Mesenteric fat pad (tissue), 1 donor: ENCODE measurements at places on chromosomes 2 and 18. TPM values are rescaled to one million over a fixed set of nuclear protein-coding genes. Genes with fewer than 3 reads are reported as not detected.

DNA sequence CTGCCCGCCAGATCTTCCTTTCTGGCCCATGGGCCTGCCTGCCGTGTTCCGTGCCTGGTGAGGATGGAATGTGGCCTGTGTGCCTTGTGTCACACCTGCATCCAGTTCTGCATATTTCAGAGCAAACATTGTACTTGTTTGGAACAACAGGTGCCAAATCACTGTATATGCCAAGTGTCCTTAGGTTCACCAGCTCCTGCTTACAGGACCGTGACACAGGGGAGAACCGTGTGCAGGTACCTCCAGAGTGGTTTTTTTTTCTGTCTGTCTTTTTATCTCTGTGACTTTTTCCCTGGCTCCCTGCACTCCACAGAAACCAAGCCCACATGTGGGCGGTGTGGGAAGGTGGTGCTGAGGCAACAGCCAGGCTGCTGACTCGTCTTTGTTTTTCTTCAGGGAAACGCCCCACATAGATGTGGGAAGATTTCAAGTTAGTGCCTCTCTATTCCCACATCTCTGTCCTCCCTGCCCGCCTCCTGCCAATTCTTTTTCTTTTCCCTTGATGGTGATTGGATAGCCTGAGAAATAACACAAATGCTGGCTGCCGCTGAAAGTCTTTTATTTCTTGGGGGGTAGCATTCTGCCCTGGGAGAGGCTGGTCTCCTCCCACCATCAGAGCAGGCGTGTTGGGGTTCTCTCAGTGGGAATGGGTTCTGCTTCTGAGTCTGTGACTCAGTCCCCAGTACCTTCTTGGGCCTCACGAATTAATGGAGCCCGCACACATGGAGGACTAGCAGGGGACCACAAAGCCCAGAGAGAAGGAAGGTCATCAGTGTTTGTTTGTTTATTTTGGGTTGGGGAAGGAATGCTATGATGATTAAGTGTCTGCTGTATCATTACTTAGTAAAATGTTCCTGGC lies 21.4 kb downstream of the GRHL1 start:
- no peak for DNase-seq

DNA sequence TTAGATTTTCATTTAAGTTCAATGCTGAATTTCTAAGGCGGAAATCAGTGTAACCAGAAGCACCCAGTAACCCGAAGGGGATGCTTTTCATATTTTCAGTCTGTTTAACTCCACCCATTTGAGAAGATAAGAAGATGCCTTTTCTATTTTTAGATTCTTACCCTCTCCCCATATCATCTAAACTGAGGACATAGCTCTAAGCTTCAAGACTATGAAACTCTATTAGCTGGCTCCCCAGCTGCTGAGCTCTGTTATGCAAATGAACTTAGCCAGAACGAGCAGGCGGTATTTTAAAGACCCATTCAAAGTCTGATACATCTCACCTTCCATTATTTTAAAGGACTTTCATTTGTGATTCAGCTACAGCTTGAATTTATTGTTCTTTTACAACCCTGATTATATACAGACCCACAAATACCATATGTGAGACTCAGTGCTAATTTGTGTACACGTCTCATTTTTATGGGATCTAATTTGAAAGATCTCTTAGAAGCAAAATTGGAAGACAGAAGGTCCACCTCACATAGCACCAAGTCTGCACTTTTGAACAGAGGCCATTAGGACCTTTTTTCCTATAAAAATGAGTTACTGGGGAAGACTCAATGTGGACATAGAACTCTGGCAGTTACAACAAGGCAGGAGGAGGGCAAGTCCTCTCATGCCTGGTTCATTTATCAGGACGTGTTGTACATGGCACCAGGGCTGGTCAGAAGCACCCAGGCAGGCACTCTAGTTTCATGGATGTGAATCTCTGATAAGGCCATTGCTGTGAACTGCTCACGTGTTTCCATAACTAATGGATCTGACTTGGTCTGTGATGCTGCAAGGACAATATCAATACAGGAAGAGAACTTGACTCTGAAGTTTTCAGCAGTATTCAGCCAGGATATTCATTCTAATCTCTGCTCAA lies 16.3 kb downstream of the CDC42EP3 start:
- DNase-seq: no peak

DNA sequence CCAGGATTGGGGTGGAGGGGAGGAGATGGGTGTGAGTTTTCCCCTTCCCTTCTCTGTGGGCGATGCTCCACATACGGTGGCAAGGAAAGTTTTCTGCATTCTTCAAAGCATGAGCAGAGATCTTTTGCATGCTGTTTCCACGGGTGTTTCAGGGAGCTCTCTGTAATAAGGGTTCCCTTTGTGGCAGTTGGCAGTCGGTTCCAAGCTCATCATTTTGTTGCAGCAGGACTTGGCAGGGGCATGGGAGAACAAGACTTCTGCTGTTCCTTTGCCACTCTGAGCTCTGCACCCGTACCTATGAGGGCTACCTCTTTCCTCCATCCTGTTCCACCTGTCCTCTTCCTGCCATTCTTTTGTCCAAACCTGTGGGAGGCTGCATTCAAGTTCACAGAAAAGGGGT lies 71.3 kb upstream of the SPRED2 start:
- DNase-seq: no peak

- peak; percentile 71 for DNase-seq
Observed at GRCh38 chr2:109648041-109648527, 33.9 kb downstream of the SOWAHC start.

DNA sequence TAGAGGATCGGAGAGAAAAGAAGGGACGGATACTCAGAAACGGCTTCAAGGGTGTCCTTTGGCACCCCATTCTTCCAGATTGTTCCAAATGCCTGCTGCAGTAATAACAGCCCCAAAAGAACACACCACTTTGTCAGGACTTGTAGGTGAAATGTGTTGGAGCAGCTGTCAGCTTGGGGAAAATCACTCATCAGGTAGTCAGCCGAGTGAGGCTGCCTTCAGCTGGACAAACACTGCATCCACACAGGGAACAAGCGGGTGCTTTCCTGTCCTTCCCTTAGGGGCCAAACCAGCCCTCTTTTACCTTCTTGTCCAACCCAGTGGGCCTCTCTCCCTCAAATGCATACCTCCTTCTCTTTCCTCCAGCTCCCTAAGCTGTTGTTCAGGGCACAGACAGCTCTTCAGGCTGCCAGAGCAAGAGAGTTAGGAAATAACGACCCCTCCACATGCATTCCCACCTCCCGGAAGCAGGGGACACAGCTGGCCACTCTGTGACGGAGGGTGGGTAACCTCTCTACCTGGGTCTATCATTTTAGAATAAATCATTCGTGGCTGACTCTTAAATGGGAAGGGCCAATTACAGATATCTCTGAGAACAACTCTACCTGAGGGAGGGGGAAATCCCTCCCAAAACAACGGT lies 48.1 kb downstream of the BCL11A start:
- DNase-seq: no peak

- no peak for DNase-seq
Observed at GRCh38 chr2:224946895-224947294, 95.4 kb downstream of the DOCK10 start.

The CD8A gene
- total RNA-seq: 2.8 TPM

GRCh38 chr2:215711471-215712034 lies 275.7 kb upstream of the FN1 start:
- DNase-seq: no peak

DNA sequence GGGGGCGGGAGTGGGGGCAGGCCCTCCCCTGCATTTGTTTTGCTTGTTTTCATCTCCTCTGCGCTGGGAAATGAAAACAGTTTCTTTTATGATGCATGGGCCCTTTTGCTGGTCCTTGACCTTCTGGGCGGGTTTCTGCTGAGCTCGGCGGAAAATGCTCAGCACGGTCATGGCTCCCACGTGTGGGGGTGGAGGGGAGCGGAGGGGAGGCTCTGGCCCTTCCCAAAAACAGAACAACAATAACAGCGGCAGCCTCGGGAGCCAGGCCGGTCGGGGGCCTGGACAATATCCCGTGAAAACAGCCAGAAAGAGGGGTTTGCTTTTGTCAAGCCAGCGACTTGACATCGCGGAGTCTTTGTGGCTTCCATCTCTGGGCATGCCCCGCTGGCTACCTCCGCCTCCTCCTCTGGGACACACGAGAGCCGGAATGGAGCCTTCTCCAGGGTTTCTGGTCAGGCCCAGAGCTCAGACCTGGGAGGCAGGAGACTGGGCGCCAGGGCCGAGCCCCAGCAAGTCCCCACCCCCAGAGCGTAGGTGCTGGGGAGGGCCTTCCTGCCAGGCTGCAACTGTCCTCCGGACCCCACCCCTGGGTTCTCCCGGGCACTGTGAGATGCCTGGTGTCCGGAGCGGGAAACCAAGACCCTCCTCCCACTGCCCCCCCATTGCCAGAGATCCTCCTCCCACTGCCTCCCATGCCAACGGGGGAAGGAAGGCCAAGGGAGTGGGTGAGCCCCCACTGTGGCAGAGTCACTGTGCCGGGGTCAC lies 35.9 kb upstream of the SNED1 start:
- peak; percentile 89 for DNase-seq

DNA sequence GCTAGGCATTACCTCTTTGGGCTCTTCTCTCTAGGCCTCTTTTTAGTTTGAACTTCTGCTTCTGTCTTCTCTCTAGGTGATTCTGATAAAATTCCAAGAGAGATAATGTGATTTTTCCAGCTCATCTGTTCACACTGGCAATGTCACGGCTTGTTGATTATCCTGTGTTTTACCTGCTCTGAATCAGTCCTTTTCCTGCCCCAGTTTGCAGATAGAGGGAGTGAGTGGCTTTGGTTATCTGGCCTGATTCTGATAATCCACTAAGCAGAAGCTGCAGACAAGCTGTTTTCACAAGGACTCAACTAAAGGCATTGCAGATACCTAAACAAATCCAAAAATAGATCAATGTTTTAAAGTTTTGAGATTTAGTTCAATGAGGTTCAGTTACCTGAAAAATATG lies 111.9 kb downstream of the DCC start:
- DNase-seq: no peak

GRCh38 chr2:190477661-190478454 lies 56.7 kb downstream of the NEMP2 start:
- no peak for DNase-seq
